NCI-H2227 treated with DMSO at 0.1 percent for 48 hours (cell line): ENCODE measurements at places on chromosomes 13 and 19.

DNA sequence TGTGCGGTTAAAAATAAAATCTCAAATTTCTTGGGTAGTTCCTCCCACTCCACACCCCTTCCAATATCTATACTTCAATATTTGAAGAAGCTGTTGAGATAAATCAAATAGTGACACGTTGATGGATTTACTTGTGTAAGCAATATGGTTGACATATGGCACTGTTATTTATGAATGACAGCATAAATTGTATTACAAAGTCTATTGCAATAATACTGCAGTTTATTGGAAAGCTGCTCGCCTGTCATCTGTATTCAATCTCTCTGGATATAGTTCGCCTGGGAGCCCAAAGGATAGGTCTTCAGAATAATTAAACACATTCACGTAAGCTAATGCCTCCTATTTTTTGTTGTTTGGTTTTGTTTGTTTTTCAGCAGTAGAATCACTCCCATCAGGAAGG lies 5.0 kb upstream of the ZIC5 start:
- DNase-seq = no peak

- no peak for DNase-seq
Observed at GRCh38 chr13:104372095-104372655, 1306.0 kb upstream of the SLC10A2 start.

- no peak for DNase-seq
Observed at GRCh38 chr19:5719274-5719960, 529 bp downstream of the LONP1 start.

- no peak for DNase-seq
Observed at GRCh38 chr13:100596516-100596915, 7.9 kb upstream of the GGACT start.

- no peak for DNase-seq
Observed at GRCh38 chr19:39014037-39014436, 18.3 kb downstream of the FBXO27 start.

DNA sequence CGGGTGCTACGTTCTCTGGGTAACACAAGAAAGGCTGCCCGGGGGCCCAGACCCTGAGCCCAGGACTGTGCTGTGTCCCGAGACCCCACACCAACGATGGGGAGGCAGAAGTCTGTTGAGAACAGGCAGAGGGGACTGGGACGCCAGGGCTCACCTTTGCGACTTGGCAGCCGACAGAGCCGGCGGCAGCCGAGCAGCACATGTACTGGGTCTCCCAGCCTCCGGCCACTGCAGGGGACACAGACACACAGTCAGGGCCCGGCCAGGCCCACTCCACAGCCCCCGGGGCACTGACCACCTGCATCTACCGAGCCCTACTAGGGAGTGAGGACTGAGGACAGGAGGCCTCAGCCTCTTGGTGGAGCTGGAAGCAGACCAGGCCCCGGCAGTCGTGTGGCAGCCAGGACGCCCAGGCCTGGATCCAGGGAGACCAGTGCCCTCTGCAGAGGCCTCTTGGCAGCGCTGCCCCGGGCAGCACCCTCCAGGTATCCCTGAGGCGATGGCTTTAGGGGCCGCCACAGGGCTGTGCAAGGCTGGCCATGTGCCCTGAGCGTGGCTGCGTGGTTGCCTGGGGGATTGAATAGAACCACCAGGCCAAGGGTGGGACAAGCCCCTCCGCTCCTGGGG lies 5.6 kb upstream of the ATP8B3 start:
- no peak for DNase-seq

GRCh38 chr13:71368336-71368735 lies 498.7 kb downstream of the DACH1 start:
- no peak for DNase-seq

DNA sequence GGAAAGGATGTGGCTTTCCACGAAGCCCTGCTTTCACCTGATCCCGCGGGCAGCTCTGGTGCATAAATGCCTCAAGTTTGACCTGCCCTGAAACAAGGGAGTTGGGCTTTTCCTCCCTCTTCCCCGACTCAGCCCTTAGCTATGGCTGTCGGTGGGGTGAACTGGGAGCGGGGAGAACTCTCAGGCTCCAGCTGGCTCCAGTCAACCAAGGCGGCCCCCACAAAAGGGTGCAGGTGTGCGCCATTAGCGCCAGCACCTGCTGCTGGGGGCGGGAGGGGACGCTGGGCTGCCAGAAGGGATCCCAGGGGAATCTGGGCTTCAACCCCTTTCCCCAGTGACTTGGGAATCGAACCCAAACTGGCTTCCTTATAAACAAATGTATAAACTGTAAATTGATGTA lies 7.1 kb upstream of the DHRS12 start:
- no peak for DNase-seq

GRCh38 chr19:10863107-10863717 lies 8.1 kb upstream of the CARM1 start:
- no peak for DNase-seq

- DNase-seq = no peak
Observed at GRCh38 chr13:108741930-108742329, 112.5 kb downstream of the MYO16 start.

GRCh38 chr19:57946316-57946715 lies 1.2 kb downstream of the ZNF256 start:
- DNase-seq = no peak

DNA sequence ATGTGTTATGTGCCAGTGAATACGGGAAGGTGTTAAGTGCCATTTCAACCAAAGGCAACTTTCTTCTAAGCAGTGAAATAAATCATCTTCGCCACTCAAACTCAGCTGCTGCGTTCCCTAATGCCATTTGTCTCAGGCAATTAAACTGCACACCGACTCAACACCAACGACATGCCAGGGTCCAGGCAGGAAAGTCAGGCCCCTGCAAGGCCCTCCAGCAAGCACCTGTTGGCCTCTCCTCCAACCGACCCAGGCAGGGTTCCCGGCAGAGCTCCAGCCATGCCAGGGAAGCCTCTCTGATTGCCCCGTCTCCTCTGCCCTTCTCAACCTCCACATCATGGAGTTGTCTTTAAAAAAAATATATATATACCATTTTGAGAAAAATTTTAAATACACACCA lies 21.8 kb downstream of the SAFB2 start:
- DNase-seq = no peak

DNA sequence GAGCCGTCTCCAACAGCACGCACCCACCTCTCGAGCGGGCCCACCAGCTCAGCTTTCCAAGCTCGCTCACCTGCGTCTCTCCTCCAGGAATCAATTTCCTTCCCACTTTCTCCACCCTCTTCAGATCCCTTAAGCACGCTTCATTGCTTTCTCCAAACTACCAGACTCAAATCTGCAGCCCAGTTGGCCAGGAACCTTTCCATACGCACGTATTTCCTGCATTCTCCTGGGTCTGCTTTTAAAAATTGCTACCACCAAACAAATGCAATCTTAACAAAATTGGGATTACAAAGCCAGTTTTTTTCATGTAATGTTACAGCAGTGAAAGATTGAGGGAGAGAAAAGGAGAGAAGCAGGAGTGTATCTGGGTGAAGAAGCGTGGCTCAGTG lies 1.5 kb downstream of the ENOX1 start:
- no peak for DNase-seq

GRCh38 chr19:55278391-55279135 lies 1.3 kb downstream of the HSPBP1 start:
- DNase-seq = no peak

- no peak for DNase-seq
Observed at GRCh38 chr19:13039211-13039789, 44.0 kb downstream of the NFIX start.

DNA sequence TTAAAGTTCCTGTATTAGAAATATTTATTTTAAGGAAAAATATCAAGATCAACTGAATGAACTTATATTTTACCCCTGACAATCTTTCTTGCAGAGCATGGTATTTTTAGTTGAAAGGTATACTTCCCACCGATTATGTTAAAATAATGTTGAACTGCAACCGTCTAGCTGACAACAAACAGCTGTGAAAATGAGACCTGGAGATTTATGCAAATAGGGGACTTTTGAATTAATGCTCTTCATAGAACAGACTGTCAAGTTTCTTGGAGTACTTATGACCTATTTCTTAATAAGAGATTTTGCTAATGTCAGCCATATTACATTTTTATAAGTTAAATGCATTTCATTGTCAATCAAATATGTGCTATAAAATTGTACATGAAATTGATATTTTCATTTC lies 210.9 kb downstream of the NALCN start:
- no peak for DNase-seq

GRCh38 chr13:110648146-110648819 lies 32.9 kb downstream of the NAXD start:
- DNase-seq = no peak

GRCh38 chr19:15810335-15810734 lies 5.1 kb downstream of the OR10H1 start:
- DNase-seq = no peak

- no peak for DNase-seq
Observed at GRCh38 chr13:109630271-109630670, 156.1 kb downstream of the IRS2 start.

DNA sequence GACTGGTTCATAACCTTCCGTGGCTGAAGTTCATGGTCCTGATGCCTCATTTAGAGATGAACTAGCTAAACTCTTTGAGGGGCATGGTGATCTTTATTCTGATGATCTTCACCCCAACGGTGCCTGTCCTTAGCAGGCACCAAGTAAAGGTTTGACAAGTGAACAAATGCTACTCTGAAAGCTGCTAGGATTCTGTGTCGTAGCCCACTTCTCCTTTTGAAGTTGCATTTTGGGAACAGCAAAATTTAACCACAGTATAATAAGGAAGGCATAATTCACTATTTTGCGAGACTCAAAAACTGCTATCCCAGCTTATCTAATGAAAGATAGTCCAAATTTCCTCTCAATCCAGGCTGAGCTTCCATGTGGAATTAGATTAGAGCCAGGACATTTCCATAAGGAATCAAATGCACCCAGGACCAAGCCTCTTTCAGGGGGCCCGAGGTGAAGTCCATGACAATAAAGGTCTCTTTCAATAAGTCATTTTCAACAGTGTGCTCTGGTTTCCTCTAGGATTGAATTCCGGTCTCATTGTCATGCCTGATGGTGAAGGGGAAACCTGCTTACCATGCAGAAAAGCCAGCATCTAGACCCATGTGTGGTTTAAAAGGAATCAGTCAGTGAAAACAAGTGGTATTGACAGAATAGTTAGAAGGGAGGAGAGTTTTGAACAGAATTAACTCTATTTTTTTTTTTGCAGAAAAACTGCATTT lies 23.1 kb downstream of the SIAH3 start:
- DNase-seq = no peak

DNA sequence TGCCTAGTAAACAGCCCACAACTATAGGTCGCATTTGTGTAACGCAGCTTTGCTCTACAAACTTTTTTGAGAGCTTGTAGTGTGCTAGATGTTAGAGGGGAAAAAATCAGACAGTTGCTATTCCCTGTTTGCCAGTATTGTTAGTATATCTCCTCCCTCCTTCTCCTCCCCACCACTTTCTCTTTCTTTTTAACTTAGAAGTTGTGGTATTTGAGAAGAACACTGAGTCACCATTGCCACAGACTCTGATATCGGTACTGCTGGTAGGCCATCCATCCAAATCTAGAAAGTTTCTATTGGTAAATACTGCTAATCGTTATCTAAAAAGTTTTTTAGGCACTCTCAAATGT lies 666 bp downstream of the POMP start:
- DNase-seq = no peak

DNA sequence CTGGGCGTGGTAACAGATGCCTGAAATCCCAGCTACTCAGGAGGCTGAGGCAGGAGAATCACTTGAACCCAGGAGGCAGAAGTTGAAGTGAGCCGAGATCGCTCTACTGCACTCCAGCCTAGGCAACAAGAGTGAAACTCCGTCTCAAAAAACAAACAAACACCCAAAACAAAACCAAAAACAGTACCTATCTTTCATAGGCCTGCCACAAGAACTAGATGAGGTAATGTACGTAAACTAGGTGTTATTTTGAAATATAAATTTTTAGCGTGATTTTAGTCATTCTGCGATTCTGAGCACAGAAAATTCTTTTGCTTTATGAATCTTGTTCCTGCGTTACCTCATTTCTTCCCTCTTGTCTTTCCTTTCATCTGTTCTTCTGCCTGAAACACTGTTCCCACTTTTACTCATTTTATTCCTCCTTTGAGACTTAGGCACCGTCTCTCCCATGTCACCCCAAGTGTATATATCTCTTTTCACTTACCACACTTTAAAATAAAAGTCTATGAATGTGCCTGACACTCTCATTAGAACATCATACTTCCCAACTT lies 238.2 kb upstream of the HTR2A start:
- no peak for DNase-seq

DNA sequence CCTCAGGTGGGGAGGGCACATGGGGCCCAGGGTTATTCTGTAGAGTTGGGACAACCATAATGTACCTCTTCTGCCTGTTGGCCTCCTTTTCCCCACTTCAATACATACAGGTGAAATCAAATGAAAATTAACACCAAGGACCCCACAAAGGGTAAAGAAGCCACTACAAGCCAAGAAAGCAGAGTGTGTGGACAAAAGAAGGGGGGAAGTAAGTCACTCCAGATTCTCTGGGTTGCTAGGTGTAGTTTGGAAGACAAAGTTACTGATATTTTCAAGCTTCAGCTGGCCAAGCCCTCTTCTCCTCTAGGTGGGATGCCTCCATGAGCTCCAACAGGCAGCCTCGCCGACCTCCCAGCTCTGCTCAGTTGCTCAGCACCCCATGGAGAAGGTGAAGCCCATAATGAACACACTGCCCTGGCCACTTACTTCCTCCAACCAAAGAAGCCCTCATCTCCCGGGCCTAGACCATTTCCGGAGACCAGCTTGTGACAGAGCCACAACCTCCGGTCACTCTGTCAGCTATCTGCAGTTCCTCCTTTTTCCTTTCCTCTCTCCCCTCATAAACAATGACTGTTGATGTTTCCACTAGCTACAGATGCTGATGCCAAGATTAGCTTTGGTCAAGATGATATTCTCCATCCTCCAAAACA lies 66.8 kb upstream of the MED4 start:
- DNase-seq = no peak

GRCh38 chr13:95479731-95480130 lies 72.8 kb upstream of the CLDN10 start:
- DNase-seq = no peak

GRCh38 chr19:815079-815774 lies 6.5 kb downstream of the PLPPR3 start:
- no peak for DNase-seq

GRCh38 chr19:48330012-48330681 lies 4.8 kb downstream of the EMP3 start:
- peak; percentile 71 for DNase-seq

GRCh38 chr13:107883561-107884175 lies 331.7 kb downstream of the LIG4 start:
- no peak for DNase-seq

DNA sequence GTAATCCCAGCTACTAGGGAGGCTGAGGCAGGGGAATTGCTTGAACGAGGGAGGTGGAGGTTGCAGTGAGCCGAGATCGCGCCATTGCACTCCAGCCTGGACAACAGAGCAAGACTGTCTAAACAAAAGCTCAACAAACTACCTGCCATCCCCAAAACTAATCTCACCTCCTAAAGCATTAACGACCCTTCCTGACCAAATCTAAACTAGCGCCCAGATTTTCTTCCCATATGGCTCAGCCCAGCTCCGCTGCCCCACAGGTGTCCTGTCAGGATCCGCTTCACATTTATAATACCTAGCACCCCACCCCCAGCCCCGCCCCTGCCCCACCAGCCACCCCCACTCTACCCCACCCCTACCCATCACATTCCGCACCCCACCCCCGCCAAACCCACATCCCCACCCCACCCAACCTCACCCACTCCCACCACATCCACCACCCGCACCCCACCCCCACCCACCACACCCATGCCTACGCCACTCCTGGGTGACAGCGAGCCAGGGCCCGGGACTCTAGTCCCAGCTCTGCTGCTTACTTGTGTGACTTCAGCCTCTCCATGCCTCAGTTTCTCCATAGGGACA lies 599 bp downstream of the C19orf12 start:
- DNase-seq = no peak

- DNase-seq = no peak
Observed at GRCh38 chr13:26213345-26213744, 8.8 kb downstream of the RNF6 start.

- peak; percentile 89 for DNase-seq
Observed at GRCh38 chr19:36009220-36009619, 607 bp upstream of the SYNE4 start.
